ENCODE measurements at places on chromosomes 7 and 10.

DNA sequence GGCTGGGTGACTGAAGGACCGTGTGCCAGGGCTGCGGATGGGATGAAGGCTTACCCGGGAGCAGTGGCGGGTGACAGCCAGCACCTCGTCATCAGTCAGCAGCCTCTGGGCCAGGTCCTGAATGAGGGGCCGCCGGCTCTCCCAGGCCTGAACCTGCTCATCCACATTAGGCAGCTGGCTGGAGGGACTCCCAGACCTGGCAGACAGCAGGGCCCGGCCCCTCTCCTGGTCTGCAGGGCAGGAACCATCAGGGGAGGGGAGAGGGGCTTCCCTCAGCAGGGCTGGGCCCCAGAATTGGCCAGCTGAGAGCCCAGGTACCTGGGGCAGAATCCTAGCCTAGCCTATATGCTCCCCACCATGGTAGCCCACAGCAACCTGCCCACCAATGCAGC lies 15.4 kb downstream of the PDZD7 start:
- no peak for DNase-seq

GRCh38 chr10:79031723-79032122 lies 37.0 kb upstream of the ZMIZ1 start:
- DNase-seq = no peak

- DNase-seq = no peak
Observed at GRCh38 chr7:37089972-37090371, 358.7 kb downstream of the ELMO1 start.

- peak; percentile 69 for DNase-seq
Observed at GRCh38 chr7:140981951-140982350, 32.8 kb downstream of the MRPS33 start.

- no peak for DNase-seq
Observed at GRCh38 chr10:112687647-112688046, 240.6 kb downstream of the VTI1A start.

DNA sequence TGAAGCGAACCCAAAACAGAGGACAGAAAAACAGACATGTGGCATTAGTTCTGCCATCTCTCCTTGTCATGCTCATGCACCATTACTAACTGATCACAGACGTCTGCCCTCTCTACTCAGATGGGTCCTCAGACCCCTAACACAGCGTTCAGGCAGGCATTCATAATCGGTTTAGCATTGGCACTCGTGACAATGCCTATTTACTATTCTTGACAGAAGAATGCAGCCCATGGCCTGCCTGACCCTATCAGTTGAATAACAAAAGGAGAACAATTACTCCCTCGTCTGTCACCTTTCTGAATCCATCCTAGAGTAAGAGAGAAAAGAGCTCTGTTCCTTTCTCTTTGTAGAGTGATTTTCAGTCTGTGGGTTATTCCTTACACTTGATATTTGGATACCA lies 194.6 kb upstream of the PHYHIPL start:
- no peak for DNase-seq

GRCh38 chr7:127114742-127115265 lies 137.9 kb downstream of the GRM8 start:
- DNase-seq = no peak

DNA sequence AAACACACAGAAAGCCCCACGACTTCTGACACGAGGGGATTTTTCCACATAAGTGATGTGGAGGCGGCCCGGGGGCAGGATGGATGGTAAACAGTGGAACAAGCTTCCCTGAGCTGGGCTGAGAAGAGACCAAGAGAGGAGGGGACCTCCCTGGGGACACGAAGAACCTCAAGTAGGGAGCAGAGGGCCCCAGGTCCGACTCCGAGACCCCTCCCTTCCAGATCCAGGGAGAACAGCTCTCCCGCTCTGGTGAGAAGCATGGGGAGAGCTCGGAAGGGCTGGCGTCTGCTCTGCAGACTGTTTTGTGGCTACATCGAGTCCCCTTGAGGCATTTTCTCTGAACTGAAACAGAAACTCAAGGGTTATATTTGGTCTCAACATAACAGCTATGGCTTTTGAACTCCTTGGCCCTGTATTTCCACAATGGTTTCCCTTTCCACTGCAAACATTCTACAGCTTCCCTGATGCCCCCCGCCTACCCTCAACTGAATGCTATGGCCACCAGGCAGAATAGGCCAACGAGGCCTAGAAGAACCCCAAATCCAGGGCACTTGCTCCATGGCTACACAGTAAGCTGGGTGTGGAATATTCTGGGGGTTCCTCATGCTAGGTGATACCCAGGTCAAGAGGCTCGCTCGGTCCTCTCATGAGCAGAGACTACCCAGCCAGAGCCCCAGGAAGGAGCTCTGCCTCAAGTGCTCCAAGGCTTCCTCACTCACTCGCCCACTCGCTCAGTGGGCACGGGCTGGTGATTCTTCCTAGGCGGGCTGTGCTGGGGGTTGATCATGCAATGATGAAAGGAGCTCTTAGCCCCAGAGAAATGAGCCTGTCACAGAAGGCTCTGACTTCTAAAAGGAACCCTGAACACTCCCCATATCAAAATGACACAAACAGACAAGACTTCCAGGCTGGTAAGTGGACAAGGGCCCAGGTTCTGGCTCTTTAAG lies 47.5 kb downstream of the FAM53B start:
- DNase-seq = peak; percentile 39

Data from MV-4-11 (cell line).